Pons (tissue), 1 donor: ENCODE measurements at places on chromosomes 3 and 15.

- peak; percentile 3 for DNase-seq
These were observed 279.4 kb upstream of the TLE3 start for GRCh38 chr15:70376929-70377691.

- DNase-seq, result no peak
These were observed 88.3 kb downstream of the FHIT start for GRCh38 chr3:61162965-61163364.

DNA sequence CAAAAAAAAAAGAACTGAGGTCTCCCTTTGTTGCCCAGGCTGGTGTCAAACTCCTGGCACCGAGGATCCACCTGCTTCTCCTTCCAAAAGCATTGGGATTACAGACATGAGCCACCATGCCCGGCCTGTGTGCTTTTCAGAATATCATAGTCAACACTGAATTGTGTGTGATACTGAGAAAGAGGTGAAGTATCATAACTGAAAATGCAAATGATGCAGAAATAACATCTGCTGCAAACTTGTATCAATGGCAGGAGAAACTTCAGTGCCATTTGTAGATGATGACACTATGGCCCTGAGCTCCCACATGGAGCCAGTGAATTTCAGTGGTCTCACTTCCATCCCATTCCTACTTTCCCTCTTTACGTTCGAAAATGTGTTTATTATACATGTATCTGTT, 21.9 kb downstream of the IL12A start:
- DNase-seq, result no peak

DNA sequence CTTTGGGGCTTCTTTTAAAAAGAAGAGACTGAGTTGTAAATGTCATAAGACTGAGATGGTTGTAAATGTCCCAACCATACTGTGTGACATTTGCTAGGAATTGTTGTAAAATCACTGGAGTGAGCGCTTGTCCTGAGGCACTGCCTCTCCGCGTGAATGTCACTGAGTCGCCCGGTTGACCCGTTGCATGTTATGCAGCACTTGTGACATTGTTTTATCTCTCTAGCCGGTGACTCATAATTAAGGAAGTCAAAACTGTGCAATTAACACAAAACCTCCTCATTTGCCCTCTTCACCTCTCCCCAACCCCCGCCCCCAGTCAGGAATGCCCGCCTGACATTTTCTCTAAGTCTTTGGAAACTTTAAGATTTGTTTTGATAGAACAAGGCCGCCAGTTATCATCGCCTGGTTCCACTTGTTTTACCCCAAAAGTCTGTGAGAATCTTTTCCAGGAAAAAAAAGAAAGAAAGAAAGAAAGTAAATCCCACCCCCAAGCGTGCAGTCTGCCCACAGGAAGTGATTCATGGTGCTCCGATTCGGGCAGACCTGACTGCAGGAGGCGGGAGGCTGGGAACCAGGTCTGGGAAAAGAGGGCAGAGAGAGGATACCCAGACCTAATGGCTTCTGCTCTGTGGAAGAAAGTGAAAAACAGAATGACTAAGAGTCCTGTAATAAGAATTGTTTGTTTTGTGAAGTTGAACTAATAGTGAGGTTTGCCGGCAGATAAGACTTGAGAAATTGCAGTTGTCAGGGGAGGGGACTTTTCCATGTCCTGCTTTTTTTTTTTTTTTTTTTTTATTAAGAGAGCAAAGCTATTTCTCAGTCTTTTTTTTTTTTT, 84.8 kb downstream of the SMAD3 start:
- no peak for DNase-seq

GRCh38 chr3:133130168-133130567, 92.0 kb downstream of the TMEM108 start:
- no peak for DNase-seq

DNA sequence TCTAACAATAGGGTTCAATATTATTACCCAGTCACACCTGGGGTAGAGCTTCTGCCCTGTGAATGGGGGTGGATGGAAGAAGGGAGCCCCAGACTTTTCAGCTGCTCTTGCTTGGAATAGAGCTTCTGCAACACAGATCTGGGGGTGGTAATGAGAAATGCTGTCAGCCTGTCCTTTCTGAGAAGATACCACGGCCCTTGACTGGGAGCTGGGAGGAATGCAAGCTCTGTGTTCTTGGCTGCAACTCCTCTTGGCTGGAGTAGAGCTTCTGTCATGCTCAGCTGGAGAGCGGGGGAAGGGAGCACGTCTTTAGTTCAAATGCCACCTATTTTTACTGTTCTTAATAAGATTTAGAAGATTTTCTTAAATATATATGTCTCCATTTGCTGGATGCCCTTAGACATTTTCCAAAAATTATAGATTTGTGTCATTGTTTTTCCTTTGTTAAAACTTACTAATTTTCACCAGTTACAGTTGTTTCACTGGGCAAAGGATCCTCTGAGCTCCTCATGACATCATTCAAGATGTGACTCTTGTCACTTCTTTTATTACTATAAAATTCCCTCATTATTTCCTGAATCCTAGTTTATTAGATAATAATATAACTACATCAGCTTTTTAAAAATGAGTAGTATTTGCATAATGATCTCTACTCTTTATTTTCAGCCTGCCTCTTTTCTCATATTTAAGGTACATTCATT, 180.0 kb upstream of the TGFBR2 start:
- no peak for DNase-seq

DNA sequence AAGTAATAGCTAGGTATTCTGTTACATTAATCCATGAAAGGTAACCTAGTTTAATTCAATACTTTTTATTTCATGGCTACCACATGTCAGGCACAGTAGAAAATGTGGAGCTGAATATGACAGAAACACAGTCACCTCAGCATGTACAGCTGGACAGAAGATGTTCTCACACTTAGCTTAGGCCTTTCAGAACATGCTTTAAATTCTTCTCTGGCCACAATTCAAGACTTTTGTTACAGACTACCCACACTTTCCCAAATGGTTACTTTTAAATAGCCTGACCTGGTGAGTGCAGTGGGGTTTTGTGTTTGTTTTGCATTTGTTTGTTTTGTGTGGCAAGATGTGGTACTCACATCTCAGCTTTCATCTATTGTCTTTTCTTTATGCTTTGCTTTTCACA, 1079.5 kb downstream of the IGSF11 start:
- no peak for DNase-seq

DNA sequence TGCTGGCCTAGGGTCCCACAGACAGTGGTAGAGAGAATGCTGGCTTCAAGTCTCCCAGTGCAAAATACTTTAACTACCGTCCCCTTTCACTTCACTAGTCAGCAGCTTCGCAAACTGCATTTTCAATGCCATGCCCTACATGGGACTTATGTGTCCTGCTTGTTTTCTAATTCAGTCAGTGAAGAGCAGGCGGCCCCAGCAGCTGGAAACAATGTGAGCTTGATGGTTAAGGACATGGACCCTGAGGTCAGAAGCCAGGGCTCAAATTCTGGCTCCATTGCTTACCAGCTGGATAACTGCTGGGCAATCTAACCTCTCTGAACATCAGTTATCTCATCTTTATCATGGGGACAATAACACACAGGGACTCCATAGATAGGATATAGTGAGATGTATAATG, 58.4 kb downstream of the SLC12A8 start:
- DNase-seq, result no peak

DNA sequence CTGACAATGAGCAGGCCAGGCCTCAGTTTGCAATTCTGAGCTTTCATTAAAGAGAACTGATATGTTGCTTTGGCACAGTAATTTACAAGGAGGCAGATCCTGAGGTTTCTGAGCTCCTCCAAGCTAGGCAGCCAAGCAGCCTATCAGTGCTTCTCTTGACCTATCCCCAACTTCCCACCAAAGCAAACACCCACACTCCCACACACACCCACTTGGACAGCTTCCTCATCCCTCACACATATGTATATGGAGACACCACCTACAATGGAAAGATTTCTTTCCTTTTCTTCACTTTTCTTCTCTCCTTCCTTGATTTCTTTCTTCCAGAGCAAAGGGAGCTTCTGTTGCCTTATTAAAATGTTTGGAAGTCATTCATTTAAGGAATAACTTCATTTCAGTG, 217.0 kb downstream of the NLGN1 start:
- no peak for DNase-seq

DNA sequence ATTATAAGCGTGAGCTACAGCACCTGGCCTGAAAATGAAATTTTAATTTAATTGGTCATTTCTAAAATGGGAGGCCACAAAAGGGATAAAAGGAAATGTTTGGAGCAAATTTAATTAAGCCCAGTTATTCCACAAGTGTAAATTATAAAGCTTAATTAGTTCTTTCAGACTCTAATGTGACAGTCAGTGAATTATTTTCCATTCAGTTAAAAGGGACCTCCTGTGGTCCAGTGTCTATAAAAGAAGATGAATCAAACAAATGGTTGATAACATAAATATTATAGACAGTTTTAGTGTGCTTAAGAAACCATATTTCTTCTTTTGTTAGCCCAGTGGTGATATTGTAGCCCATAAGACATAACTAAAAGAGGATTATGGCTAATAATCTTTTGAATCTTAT, 66.4 kb downstream of the CNOT10 start:
- DNase-seq, result no peak

DNA sequence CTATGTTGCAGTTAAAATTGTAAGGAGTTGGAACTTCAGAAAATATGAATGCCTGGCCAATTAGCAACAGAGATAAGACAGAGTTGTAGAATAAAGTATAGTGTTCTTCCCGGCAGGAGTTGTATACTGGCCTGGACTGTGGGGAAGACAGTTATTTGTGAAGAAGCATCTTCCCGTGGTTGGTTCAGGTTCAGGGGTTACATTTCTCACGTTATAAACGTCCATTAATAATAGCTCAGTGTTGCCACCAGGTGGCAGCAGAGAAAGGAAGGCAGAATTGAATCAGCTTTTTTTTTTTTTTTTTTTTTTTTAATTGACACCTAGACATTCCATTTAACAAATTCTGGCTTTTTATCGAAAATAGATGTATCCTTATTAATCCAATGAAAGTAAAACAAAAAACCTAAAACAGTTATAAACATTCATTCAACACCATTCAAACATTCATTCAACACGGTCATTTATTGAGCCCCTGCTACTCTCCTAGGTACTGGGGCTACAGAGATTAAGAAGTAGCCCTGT, 66.4 kb upstream of the NR2E3 start:
- DNase-seq, result peak; percentile 37

GRCh38 chr3:128655531-128655930, 4.9 kb upstream of the RPN1 start:
- no peak for DNase-seq

DNA sequence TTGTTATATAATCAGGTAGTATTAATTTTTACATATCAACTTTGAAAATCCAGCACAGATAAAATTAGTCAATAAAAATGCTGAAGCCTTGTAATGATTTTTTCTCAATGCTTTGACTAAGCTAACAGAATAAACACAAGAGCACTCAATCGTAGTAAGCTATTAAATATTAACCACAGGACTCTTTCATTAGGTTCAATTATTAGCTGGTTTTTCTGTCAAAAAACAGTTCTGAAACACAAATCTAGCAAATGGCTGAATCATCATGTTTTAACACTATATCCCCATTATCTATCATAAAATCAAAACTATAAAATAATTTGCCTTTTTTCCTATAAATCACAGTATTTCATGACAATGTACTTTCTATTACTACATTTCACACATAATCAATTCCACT, 69.6 kb downstream of the PLOD2 start:
- no peak for DNase-seq
